ENCODE measurements at places on chromosomes 13 and 19.

DNA sequence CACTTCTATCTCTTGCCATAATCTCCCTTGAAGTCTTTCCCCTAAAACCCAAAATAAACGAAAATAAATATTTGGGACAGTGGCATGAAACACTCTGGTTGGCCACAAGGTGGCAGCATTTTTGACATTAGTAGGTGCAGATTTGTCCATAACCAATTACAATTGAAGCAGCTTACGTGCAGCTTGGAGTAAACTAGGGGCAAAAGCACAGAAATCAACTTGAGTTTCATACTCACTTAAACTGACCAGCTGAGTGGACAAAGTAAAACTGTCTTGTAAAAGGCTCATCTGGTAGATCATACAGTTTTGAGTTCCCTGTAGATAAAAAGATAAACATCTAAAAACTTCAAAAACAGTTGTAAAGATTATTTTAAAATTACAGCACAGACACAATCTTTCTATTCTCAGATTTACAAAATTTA is 18.8 kb downstream of the PDCD5 start:
- peak; percentile 22 for DNase-seq

GRCh38 chr13:49935171-49936074 is 717 bp downstream of the SPRYD7 start:
- no peak for DNase-seq

- DNase-seq, result no peak
Measured at GRCh38 chr19:18202778-18203407, 949 bp downstream of the RAB3A start.

DNA sequence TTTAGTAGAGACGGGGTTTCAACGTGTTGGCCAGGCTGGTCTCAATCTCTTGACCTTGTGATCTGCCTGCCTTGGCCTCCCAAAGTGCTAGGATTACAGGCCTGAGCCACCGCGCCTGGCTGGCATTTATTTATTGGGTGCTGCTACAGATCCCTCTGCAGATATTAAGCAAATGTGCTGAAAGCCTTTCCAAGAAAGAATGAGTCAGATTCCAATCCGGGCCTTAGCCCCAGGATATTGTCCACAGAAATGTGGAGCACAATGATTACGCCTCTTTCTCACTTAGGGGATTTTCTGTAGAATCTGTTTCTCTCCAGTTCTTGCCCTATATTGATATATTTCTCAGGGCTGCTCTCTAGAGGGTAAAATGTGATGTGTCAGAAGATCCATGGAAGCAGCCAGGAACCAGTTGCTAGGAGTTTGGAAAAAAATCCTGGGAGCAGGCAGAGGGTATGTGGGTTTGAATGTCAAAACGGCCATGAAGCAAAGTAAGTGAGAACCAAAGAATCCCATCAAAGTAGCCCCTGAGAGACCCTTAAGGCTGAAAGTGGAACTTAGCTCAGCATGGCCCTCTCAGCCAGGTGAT is 24.8 kb upstream of the IGFL4 start:
- DNase-seq, result no peak

DNA sequence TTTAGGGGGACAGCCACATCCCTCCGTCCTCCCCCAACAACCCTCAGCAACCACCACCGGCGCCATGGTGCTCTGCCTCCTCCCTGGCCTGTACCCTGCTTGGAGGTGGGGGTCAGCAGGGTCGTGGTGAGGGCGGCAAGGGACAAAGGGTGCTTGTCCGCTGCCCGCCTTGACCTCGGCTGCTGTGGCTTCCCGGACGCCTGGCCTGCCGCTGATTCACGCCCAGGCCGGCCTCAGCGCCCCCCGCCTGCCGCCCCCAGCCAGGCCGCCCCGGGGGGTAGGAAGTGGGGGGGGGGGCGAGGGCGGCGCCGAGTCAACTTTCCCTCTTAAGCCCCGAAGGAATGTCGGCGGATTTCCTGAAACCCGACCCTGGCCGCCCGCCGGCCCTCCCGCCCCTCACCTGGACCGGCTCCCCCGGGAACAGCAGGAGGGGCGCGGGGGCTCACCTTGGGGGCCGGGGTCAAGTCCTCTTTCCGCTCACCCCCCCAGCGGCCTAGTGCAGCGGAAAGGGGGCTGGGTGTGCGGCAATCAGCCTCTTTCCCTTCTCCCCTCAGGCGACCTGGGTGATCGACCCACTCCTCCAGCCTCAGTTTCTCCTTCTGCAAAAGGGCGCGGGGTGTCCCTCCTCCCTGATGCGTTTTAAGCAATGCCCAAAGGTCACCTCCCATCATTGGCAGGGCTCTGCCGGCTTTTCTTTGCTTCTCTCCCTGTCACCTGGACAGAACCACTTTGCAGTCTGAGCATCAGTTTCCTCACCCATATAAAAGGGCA is 1.9 kb upstream of the TMEM59L start:
- DNase-seq, result no peak

GRCh38 chr13:70523622-70524021 is 415.4 kb upstream of the KLHL1 start:
- no peak for DNase-seq

- DNase-seq, result no peak
Measured at GRCh38 chr13:105153611-105154010, 1381.9 kb downstream of the EFNB2 start.

DNA sequence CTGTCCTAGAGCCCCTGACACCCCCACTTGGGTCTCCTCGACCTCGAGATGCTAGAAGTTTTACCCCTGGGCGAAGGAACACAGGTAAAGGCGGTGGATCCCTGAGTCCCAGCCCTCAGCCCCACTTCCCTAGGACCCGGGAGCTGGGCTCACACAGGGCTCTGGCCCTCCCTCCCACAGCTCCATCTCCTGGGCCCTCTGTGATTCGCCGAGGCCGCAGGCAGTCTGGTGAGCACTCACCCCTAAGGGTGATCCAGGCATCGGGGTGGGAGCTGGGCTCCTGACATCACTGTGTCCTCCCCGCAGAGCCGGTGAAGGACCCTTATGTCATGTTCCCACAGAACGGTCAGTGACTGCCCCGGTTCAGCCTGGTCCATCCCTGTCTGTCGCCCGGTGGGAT is 8.3 kb downstream of the PLEKHG2 start:
- DNase-seq, result no peak

DNA sequence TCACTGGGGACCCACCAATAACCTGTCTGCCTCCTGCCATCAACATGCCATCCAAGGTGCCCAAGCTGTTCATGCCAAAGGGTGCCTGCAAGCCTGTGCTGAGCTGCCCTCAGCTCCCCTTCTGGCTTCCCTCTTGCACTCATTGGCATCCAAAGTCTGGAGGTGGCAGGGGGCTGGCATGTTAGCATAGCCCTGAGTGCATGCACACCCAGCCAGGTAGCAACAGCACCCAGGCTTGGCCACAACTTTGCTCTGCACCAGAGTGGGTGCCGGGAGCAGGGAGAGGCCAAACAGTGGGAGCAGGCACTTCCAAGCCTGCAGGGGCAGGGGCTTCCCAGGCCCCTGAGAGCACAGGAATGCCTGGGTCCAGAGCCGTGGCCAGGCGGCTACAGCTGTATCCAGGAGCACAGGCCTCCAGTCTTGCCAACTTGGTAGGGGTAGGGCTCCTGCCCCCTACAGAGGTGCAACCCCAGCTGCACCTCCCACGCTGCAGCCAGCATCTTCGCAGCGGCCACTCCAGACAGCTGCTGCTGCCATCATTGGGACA is 26.1 kb upstream of the TBC1D4 start:
- DNase-seq, result no peak

DNA sequence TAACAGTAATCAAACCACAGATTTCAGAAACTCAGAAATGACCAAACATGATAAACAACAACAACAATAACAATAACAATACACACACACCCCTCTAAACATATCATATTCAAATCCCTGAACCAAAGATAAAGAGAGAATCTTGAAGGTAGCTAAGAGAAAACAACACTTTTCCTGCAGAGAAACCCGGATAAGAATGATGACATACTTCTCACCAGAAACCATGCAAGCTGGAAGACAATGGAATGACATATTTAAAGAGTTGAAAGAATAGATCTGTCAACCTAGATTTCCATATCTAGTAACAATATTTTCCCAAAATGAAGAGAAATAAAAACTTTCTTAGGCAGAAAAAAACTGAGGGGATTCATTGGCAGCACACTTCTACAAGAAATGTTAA is 138.1 kb downstream of the LIG4 start:
- no peak for DNase-seq

GRCh38 chr19:31220540-31220939 is 128.7 kb downstream of the TSHZ3 start:
- DNase-seq, result no peak

- DNase-seq, result no peak
Measured at GRCh38 chr13:107716241-107716640, 499.1 kb downstream of the LIG4 start.

DNA sequence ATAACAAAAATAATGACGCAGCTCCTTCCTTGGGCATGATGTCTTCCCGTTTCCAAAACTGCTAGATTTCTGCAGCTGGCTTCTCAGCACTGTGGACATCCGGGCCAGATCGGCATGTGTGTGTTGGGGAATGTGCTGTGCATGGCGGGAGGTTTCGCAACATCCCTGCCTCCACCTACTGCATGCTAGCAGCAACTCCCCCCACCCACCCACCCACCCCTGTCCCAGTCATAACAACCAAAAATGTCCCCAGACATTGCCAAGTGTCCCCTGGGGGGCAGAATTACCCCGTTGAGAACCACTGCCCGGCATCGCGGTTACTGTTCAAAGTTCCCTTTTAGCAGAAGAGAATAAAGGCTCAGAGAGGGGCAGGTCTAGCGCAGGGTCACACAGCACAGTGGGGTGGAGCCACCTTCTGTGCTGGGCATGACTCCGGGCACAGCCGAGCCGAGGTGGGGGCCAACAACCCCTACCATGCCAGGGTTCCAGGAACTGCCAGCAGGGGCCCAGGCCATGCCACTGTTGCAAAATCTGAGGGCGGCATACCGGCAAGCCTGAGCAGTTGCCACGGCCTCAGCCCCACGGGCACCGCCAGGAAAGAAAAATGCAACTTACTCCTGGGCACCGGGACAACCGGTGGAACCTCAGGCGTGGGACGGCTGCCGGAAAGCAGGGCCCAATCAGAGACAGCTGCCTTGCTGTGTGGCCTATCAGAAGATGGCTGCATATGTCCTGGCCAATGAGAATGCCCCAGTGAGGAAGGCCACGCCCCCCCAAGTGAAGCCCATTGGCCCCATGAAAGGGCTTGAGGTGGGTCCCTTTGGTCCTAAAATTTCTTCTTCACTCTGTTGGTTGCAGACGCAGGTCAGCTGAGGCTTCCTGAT is 22.5 kb upstream of the NFIC start:
- peak; percentile 55 for DNase-seq
